ENCODE measurements at places on chromosomes 7 and 10. TPM values are rescaled to one million over a fixed set of nuclear protein-coding genes. Genes with fewer than 3 reads are reported as not detected.

DNA sequence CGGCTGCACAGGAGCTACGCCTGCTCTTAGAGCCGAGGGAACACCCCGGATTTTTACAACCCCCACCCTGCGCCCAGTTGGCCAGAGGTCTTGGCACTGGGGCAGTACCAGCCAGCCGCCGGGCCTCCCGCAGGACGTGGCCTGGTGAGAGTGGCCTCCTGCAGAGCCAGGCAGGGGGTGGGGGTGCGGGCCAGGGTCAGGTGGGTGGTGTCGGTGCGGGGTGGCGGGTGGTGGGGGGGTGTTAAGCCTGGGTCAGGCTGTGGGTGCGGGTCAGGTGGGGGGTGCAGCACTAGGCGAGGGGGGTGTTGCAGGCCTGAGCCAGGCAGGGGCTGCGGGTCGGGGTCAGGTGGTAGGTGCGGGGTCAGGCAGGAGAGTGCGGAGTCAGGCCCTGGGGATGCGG, 647 bp downstream of the ECHS1 start:
- DNase-seq = peak; percentile 67
- H3K36me3 ChIP-seq = no peaks in the 10 kb centered on the region
- H3K27me3 ChIP-seq = no peaks in the 10 kb centered on the region
- peaks cover under 1% of the 10 kb centered on the region for H3K4me1 ChIP-seq
- peak overlapping the region; percentile 73 for H3K4me3 ChIP-seq

GRCh38 chr7:107854454-107854853, 36.5 kb upstream of the DLD start:
- no peak for DNase-seq
- no peaks in the 10 kb centered on the region for H3K27me3 ChIP-seq
- H3K4me1 ChIP-seq = peaks cover 14% of the 10 kb centered on the region
- no peak overlapping the region for H3K4me3 ChIP-seq
- no peaks in the 10 kb centered on the region for H3K36me3 ChIP-seq

DNA sequence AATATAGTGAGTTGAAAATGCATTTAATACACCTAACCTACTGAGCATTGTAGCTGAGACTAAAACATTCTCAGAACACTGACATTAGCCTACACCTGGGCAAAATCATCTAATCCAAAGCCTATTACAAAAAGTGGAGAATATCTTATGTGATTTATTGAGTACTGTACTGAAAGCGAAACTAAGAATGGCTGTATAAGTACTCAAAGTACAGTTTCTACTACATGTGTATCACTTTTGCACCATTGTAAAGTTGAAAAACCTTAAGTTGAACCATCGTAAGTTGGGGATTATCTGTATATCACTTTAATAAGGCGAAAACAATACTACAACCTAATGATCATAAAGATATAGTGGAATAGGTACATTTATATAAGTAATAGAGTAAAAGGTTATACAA, 45.4 kb upstream of the GRB10 start:
- H3K4me1 ChIP-seq = no peaks in the 10 kb centered on the region
- no peak overlapping the region for H3K27ac ChIP-seq
- no peak overlapping the region for H3K4me3 ChIP-seq
- H3K27me3 ChIP-seq = peaks cover 5% of the 10 kb centered on the region

The NUTM2D gene
- 4.0 TPM for total RNA-seq

The PFKP gene
- 53.9 TPM for total RNA-seq

The TNKS2 gene
- 38.7 TPM for total RNA-seq

The OR2A7 gene
- 50.9 TPM for total RNA-seq

The PRR15 gene
- total RNA-seq = 250 TPM

The NPFFR1 gene
- not detected for total RNA-seq

The ZMIZ1 gene
- 58.0 TPM for total RNA-seq
